ENCODE measurements at places on chromosomes 12 and 14.

DNA sequence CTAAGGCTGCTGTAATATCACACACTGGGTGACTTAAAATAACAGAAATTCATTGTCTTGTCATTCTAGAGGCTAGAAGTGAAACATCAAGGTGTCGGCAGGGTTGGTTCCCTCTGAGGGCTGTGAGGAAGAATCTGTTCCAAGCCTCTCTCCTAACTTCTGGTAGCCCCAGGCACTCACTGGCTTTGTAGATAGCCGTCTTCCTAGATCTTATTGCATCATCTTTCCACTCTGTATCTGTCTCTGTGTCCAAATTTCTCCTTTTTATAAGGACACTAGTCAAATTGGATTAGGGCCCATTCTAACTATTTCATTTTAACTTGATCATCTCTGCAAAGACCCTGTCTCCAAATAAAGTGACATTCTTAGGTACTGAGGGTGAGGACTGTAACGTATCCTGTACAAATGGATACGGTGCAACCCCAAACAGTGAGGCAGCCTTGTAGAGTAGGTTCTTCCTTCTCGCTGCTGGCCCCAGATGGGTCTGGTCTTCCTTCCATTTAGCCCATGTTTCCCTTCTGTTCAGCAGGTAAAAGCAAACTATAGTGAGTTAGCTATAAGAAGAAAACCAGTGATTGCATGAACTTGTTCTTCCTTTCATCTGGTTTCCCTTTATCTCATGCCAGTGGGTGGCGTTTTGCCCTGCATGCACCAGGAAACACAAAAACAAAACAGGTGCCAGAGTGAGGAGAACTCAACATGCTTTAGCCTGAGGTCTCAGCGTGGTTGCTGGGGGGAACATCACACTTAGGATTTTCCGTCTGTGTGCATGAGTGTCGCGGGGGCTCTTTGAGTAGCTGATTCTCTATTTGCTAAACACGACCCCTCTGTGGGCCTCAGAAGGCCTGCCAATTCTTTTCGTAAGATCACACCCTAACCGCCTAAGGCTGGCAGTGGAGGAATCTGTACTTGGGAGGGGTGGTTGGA is 19.5 kb downstream of the TTC9 start:
- DNase-seq, result no peak

DNA sequence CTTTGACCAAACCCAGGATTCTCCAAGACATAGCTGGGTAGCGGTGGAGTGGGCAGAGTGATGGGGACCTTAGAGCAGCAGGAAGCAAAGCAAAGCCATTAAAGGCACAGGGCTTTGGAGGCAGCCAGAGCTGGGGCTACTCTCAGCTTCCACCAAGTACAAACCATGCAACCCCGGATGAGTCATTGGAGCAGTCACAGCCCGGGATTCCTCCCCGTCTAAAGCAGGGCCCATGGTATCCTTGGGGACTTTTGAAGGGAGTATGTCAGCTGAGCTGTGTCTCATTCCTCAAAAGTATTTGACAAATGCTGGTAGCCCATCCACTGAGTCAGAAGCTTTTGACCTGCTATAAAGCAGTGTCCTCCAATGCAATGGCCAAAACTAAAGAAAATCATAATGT is 9.7 kb upstream of the IFI27 start:
- DNase-seq, result peak; percentile 98

DNA sequence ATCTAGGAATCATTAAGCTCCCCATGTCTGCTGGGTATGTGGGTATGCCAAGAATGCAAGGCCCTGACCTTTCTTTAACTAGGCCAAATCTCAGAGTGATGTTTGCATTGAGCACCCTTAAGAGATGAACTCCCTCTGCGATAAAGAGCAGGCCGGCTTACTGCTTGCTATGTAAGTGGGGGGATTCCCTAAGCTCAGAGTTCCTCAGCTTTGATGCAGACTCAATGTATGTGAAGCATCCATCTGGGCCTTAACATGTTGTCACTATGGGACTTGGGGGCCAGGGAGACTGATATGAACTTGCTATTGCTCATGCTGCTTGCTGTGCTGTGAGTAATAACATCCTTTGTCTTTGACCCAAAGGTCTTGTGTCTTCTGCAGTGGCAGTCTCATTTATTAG is 149.7 kb downstream of the C12orf75 start:
- peak; percentile 64 for DNase-seq

DNA sequence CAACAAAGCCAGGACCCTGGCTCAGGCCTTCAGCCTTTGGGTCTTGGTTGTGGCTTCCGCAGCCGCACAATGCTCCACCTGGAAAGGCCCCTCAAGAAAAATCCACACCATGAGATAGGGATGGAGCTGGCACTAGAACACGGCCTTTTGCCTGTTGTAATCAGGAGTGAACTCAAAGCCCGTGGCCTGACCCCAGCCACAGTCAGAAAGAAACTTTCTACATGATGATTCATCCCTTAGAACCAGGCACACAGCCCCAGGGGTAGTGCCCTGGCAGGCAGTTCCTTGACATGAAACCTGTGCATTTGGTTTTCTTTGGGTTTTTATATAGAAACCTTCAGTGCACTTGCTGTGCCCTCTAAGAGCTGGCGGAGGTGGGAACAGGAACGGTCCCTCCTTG is 5.1 kb downstream of the CLMN start:
- DNase-seq, result peak; percentile 41

GRCh38 chr12:51911307-51911706 is 4.0 kb downstream of the ACVRL1 start:
- DNase-seq, result no peak

GRCh38 chr12:118013283-118013682 is 3.2 kb upstream of the RFC5 start:
- DNase-seq, result no peak
